Kasumi-1 (cell line): ENCODE measurements at places on chromosomes 4 and X.

GRCh38 chr4:40842725-40843423 is 93.1 kb downstream of the NSUN7 start:
- DNase-seq = no peak

DNA sequence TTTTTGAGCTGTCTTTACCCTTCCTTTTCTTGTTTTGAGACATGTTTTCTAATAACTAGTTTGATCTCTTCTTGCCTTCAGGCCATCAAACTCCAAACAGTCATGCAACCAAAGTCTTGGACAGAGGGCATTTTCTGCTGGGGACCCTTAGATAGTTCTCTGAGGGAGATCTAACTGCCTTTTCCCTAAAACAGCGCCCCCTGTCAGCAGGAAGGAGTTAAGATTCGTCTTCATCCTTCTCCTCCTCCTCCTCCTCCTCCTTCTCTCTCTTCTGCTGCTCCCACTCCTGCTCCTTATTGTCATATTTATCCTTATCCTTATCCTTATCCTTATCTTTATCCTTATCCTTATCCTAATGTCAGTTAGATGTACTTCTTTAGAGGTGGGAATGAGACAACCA is 417.2 kb downstream of the TRAM1L1 start:
- DNase-seq = no peak

DNA sequence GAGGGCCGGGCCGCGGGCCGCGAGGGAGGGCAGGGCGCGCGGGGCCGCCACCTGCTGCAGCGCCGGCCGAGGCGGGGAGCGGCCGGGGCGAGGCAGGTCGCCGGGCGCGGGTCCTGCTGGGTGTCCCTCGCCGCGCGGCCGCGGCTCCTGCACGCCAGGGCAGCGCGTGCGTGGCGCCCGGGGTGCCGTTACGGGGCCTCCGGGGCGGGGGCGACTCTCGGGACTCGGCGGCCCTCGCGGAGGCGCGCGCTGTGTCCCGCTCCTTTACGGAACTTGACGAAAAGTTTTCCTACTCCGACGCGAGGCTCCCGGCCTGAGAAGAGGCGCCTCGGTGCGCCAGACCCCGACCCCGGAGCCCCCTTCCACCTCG is 329 bp downstream of the TBC1D14 start:
- DNase-seq = peak; percentile 32

DNA sequence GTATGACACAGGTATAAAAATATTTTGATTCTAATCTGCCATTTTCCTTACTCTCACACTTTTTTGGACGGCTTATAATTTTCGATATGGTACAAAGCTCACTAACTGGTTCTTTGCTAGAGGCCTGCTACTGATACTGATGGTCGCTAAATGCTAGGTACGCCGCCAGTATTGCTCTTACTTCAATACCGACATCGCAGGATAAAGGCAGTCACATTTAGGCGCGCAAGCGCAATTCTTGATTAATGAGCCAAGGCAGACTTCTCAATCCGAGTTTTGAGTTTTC is 557 bp upstream of the USP38 start:
- DNase-seq = peak; percentile 56

DNA sequence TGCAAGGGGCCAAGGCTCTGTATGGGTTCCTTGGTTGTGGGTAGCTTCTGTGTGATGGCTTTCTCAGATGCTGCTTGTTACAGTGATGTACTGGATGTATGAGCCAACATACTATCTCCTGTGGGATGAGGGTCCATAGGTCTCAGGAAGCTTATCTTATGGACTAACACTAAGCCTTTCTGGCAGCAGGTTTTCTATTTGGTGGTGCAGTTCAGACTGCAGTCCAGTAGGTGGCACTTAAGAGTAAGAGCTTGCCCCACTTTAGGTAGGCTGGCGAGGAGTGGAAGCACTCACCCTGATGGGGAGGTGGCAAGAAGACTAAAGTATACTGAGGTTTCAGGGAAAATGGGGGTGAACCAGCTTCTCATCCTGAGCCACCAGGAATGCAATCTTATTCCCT is 306.7 kb upstream of the MAOA start:
- DNase-seq = peak; percentile 17

- DNase-seq = no peak
Measured at GRCh38 chr4:38002451-38003071, 42.4 kb downstream of the PTTG2 start.

DNA sequence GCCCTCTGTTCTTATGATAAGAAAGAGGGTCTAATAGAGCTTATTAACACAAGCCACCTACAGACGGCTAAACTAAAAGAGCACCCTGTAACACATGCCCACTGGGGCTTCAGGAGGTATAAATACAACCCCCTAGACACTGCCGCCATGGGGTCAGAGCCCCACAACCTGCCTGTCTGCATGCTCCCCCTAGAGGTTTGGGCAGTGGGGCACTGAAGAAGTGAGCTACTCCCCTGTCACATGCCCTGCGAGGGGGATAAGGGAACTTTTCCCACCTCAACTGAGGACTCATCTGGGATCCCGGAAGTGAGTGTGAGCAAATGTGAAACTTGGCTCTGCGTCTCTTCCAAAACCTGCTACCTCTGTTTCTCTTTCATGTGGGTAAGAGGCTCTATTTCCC is 334.5 kb downstream of the ADAM29 start:
- no peak for DNase-seq

- DNase-seq = no peak
Measured at GRCh38 chr4:165415910-165416309, 37.1 kb downstream of the CPE start.

DNA sequence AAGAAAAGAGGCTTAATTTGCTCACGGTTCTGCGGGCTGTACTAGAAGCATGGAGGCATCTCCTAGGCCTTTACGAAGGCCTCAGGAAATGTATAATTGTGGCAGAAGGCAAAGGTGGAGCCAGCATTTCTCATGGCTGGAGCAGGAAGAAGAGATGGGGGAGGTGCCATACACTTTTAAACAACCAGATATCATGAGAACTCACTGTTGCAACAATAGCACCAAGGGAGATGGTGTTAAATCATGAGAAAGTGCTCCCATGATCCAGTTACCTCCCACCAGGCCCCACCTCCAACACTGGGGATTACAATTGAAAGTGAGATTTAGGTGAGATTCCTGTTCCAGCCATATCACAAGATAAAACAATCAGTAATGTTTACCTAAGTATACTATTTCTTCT is 45.5 kb downstream of the MTHFD2L start:
- DNase-seq = no peak

DNA sequence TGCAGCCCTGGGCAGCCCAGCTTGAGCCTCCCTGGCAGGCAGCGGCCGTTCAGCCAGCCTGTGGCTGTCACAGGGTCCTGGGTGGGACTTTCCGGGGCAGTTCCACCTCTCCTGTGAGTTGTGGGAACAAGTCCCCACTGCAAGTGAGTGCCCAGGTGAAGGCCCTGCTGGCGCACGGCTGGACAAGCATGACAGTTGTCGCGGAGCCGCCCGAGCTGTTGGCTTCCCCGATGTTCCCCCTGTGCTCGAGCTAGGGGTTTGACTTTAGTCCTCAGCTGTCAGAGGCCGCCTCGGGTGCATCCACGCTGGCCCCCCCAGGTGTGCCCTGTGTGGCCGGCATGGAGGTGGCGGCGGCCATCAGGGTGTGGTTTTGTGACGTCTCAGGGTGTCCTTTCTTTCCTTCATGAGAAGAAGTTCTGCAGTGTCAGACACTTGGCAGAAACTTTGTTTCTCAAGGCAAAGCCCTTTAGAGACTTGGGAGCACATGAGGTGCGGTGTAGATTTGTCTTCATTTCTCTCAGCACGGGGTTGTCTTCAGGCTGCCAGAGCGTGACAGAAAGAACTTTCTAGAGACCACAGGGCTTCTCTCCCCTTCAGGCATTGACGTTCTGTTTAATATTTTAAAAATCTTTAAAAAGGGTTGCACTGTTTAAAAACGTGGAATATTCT is 69.4 kb upstream of the HGFAC start:
- DNase-seq = no peak

GRCh38 chr4:15325987-15326386 is 101.8 kb upstream of the C1QTNF7 start:
- no peak for DNase-seq

DNA sequence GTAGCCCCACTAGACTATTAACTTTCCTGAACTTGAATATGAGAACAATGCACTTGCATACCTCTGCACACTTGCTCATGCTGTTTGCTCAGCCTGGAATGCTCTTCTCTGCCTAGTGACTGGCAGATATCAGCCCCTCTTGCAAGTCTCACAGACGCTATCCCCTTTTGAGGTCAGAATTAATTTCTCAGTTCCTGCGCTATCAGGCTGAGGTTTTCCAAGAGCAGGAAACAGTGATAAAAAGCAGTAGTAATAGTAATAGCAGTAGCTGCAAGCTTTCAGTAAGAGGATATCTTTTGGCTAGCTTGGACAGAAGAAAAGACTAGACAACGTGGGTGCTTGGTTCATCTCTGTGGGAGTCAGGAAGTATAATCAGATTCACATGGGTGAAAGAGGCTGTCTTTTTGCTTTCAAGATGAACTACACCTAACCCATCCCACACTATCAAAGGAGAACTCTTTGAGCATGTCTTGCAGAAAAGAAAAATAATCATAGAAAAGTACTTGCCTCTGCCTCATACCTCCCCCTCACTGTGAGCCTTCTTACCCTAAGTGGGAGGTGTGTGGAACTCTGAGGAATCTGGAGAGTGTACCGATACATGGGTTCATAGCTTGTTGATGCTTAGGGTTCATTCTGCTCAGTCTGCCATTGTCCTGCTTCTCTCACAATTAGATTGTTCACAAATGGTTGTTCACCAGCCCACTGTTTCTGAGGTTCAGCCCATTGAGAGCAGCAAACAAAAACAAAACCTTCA is 11.3 kb upstream of the DRP2 start:
- DNase-seq = no peak
